Pericardium fibroblast (primary cell): ENCODE measurements at places on chromosomes 7 and 10. TPM values are rescaled to one million over a fixed set of nuclear protein-coding genes. Genes with fewer than 3 reads are reported as not detected.

Gene FFAR4
- not detected in 2 replicates for total RNA-seq

Gene SH2D4B
- total RNA-seq: not detected in 2 replicates

Gene MYOF
- total RNA-seq: 119 and 148 TPM in 2 replicates

Gene FKBP6
- not detected in 2 replicates for total RNA-seq

Gene ADK
- 16.1 and 22.1 TPM in 2 replicates for total RNA-seq

Gene FZD8
- total RNA-seq: 11.7 and 15.7 TPM in 2 replicates

Gene PRRT4
- total RNA-seq: 1.5 and 3.5 TPM in 2 replicates

Gene ERVW-1
- not detected in 2 replicates for total RNA-seq

Gene CALCR
- total RNA-seq: not detected in 2 replicates

Gene GRID1
- total RNA-seq: 0.12 and 0.34 TPM in 2 replicates

Gene PRKCQ
- total RNA-seq: 0.09 and 0.12 TPM in 2 replicates

Gene MNX1
- total RNA-seq: not detected in 2 replicates

Gene ZNF736
- total RNA-seq: 2.0 and 12.5 TPM in 2 replicates

Gene SHH
- not detected in 2 replicates for total RNA-seq

Gene TRPV5
- not detected in 2 replicates for total RNA-seq

Gene PNLIPRP1
- total RNA-seq: not detected in 2 replicates

Gene GRM3
- not detected in 2 replicates for total RNA-seq

Gene PPRC1
- total RNA-seq: 14.7 and 17.3 TPM in 2 replicates

Gene ACTL6B
- not detected in 2 replicates for total RNA-seq

Gene SAMD9
- 4.5 and 7.8 TPM in 2 replicates for total RNA-seq

Gene ABI1
- total RNA-seq: 33.8 and 36.4 TPM in 2 replicates
